ENCODE measurements at places on chromosomes 3 and 15. TPM values are rescaled to one million over a fixed set of nuclear protein-coding genes. Genes with fewer than 3 reads are reported as not detected.

- DNase-seq, result no peak
- H3K27ac ChIP-seq, result no peak overlapping the region
- H3K36me3 ChIP-seq, result peaks cover 2% of the 10 kb centered on the region
- peaks cover 13% of the 10 kb centered on the region for H3K4me1 ChIP-seq
Observed at GRCh38 chr3:160392798-160393197, 6.2 kb downstream of the IFT80 start.

The POLQ gene
- 0.47 TPM for total RNA-seq

DNA sequence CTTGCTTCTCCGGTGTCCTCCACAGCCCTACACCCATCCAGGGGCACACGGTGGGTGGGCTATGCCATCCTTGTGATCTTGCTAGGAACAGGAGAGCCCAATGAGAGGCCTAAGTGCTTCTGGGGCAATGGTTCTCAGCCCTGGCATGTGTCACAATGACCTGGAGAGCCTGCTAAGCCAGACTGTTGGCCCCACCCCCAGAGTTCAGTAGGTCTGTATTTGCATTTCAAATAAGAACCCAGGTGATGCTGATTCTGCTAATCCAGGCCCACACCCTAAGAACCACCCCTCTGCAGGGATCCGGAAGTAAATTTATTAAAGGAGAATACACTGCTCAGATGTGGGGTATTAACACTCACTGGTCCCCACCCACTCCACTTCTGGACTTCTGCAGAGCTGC, 57.9 kb downstream of the RORA start:
- H3K27ac ChIP-seq, result no peak overlapping the region
- H3K4me1 ChIP-seq, result peaks cover 3% of the 10 kb centered on the region
- no peak for DNase-seq

DNA sequence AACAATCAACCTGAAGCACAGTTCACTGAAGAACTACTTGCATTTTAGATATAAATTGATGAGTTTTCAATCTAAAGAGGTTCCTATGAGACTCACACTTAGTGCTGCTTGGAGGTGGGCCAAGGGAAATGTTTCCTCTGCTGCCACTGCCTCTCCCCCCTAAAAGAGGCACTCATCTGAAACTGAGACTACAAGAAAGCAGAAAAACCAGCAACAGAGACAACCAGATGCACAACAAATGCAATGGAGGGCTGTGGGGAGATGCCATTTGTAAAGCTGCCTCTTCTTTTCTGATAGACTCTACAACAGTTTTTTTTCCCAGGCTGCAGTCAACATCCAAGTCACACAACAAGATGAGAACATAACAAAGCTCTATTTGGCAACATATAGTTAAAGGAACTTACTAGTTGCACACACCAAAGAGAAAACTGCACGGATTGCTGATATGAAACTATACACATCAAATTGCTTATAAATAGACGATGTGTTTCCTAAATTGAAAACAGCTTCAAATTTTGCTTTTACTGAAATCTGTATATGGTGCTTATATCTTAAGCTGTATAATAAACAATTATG, 11.0 kb downstream of the TSPAN3 start:
- H3K4me3 ChIP-seq, result no peak overlapping the region
- DNase-seq, result no peak
- no peaks in the 10 kb centered on the region for H3K4me1 ChIP-seq
- H3K36me3 ChIP-seq, result no peaks in the 10 kb centered on the region

The RARB gene
- total RNA-seq, result not detected

The UROC1 gene
- total RNA-seq, result not detected

The PLCB2 gene
- total RNA-seq, result 250 TPM

GRCh38 chr3:141851411-141851810, 25.0 kb upstream of the ATP1B3 start:
- no peak overlapping the region for H3K27ac ChIP-seq
- H3K4me3 ChIP-seq, result no peak overlapping the region
- DNase-seq, result no peak
- H3K27me3 ChIP-seq, result no peaks in the 10 kb centered on the region
- no peaks in the 10 kb centered on the region for H3K36me3 ChIP-seq

- no peaks in the 10 kb centered on the region for H3K27me3 ChIP-seq
- H3K27ac ChIP-seq, result no peak overlapping the region
- peaks cover 16% of the 10 kb centered on the region for H3K4me1 ChIP-seq
Observed at GRCh38 chr3:187773233-187774184, 28.2 kb upstream of the BCL6 start.

DNA sequence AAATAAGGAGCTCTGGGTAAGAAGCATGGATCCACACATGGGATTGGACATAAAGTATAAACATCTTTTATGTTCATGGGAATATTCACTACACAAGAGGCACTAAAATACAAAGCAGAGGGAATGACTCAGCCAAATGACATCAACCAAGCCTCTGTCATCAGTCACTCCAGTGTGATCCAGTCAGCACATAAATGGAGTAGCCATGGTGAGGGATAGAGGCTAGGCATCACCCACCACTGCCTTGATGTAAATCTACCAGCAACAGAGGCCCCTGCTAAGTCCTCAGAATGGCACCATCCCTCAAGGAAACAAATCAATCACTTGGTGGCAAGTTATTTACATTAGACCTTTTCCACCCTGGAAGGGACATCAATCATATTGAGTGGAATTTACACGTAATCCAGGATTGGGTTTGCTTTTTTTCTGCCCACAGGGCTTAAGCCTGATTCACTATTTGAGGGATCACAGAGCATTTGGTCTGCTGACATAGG, 27.2 kb downstream of the VEPH1 start:
- no peak overlapping the region for H3K27ac ChIP-seq
- no peak for DNase-seq
- H3K4me3 ChIP-seq, result no peak overlapping the region
- no peaks in the 10 kb centered on the region for H3K36me3 ChIP-seq
- H3K4me1 ChIP-seq, result no peaks in the 10 kb centered on the region

- DNase-seq, result no peak
- no peaks in the 10 kb centered on the region for H3K4me1 ChIP-seq
- no peaks in the 10 kb centered on the region for H3K27me3 ChIP-seq
- H3K27ac ChIP-seq, result no peak overlapping the region
- no peaks in the 10 kb centered on the region for H3K36me3 ChIP-seq
- H3K4me3 ChIP-seq, result no peak overlapping the region
Observed at GRCh38 chr3:153547970-153548369, 385.9 kb downstream of the RAP2B start.

The DPPA2 gene
- total RNA-seq, result not detected

DNA sequence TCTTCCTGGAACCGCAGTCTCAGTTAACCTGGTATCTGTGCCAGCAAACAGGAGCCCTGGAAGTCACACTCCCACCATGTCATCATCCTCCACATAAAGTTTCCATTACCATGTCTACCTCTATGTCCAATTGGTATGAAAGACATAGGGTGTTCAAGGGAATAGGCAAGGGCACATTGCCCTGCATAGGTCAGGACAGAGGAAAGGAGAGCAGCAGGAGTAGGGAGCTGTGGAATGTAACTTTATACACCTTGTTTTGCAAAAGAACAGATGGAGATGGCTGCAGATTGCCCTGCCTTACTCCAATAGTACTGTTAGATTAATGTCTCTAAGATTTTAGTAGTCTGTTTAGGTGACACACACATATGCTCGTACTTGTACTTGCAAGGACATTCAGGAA, 1056.4 kb downstream of the NTRK3 start:
- H3K4me3 ChIP-seq, result no peak overlapping the region
- no peaks in the 10 kb centered on the region for H3K27me3 ChIP-seq
- DNase-seq, result no peak
- H3K36me3 ChIP-seq, result no peaks in the 10 kb centered on the region

The RTP1 gene
- not detected for total RNA-seq

GRCh38 chr3:148178503-148178902, 519.2 kb upstream of the AGTR1 start:
- H3K27ac ChIP-seq, result no peak overlapping the region
- no peaks in the 10 kb centered on the region for H3K4me1 ChIP-seq
- no peaks in the 10 kb centered on the region for H3K27me3 ChIP-seq
- no peak overlapping the region for H3K4me3 ChIP-seq

The PYGO1 gene
- not detected for total RNA-seq

GRCh38 chr15:27628486-27628885, 470.6 kb downstream of the OCA2 start:
- no peaks in the 10 kb centered on the region for H3K4me1 ChIP-seq
- H3K36me3 ChIP-seq, result no peaks in the 10 kb centered on the region
- no peak overlapping the region for H3K27ac ChIP-seq
- H3K27me3 ChIP-seq, result no peaks in the 10 kb centered on the region
- DNase-seq, result no peak

DNA sequence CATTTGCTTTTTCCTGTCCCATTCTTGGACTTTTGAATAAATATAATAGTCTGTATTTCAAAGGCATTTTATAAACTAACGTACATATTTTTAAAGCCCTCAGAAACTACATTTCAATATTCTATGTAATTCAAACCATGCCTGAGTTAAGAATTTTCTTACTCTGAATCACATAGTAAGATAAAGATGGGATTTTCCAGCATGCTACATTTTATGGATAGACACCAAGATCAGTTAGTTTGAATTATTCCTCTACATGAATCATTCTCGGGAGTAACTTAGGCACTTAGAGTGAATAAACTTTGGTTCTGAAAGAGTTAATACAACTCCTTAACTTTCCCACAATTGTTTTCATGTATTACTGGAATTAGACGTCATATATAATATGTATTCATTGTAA, 713.3 kb upstream of the CBLB start:
- no peak overlapping the region for H3K27ac ChIP-seq
- H3K27me3 ChIP-seq, result no peaks in the 10 kb centered on the region
- DNase-seq, result no peak
- H3K4me3 ChIP-seq, result no peak overlapping the region
- no peaks in the 10 kb centered on the region for H3K36me3 ChIP-seq
- no peaks in the 10 kb centered on the region for H3K4me1 ChIP-seq

The MYRIP gene
- total RNA-seq, result not detected

- peaks cover 14% of the 10 kb centered on the region for H3K4me1 ChIP-seq
- H3K36me3 ChIP-seq, result no peaks in the 10 kb centered on the region
- no peak for DNase-seq
- H3K4me3 ChIP-seq, result no peak within 1 kb of the TSS
Observed at GRCh38 chr3:195583831-195584542, at the start of gene APOD. Gene APOD (minus strand): TSS chr3:195583940. CDS start chr3:195579461, 4,479 bp downstream.

DNA sequence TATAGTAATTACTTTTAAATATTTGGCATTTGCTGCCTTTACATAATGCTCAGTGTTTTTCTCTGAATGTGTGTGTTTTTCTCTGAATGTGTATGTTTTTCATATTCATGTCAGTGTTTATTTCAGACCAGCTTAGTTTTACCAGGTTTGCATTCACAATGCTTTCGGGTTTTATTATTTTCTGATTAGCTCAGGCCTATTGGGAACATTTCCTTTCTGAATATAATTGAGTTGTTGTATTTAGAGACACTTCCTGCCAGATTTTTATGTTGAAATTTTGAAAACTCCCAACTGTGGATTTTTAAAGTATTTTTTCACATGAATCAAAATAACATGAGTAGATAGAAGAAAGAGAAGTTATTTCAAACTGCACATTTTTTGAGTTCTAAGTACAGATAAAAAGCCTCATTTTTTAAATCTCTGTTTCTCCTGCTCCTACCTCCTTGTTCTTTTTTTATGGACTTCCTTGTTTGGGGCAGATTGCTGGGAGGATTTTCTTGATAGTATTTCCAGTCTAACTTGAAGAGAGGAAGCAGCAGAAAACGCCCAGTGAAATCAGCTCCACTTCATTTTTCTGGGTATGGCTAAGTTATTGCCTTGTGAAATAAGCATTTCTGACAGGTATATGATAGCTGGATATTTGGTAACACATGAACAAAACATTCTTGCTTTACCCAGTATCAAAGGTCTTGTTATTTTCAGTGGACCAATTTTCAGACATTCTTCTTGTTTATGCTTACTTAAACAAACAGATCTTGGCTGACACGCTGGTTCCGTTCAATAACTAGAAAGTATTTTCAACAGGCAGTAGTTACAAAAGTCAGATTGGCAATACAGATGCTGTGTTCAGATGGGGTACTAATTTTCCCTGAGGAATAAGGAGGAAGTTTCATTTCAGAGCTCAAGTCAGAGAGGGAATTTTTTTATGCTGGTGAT, 70.7 kb downstream of the RIOX2 start:
- no peaks in the 10 kb centered on the region for H3K4me1 ChIP-seq
- no peaks in the 10 kb centered on the region for H3K27me3 ChIP-seq
- H3K36me3 ChIP-seq, result no peaks in the 10 kb centered on the region

- no peak overlapping the region for H3K27ac ChIP-seq
- no peak overlapping the region for H3K4me3 ChIP-seq
- DNase-seq, result no peak
- no peaks in the 10 kb centered on the region for H3K27me3 ChIP-seq
- H3K4me1 ChIP-seq, result no peaks in the 10 kb centered on the region
- no peaks in the 10 kb centered on the region for H3K36me3 ChIP-seq
Observed at GRCh38 chr3:52521881-52522650, 11.6 kb downstream of the NT5DC2 start.

DNA sequence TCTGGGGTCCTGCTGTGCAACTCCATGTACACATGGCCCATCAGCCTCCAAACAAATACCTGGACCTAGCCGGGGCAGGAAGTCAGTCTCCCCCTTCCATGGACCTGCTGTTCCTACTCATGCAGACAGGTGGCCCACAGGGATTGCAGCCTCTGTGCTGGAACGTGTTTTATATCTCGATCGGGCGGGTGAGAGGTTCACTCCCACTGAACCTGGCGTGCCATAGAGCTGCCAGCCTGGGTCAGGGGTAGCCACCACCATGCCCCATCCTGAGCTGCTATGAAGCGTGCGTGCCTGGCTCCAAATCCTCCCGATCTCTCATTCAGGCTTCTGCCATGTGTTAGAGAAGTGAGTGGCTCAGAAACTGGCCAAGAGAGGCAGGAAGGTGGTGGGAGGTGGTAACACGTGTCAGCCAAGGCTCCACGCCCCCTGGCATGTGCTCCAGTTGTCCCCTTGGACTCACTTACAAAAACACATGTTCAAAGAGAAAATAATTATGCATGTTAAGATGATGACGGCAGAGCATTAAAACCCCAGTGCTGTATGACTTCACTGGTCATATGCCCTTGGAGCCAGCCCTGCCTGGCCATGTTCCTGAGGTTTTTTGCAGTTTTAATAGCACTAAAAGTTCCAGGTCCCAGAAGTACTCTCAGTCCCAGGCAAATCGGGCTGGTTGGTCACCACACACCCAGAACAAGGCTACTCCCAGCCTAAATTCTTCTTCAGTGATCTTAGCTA, 30.6 kb downstream of the CTSH start:
- H3K4me1 ChIP-seq, result no peaks in the 10 kb centered on the region
- H3K4me3 ChIP-seq, result no peak overlapping the region
- H3K36me3 ChIP-seq, result peaks cover 5% of the 10 kb centered on the region
- no peak for DNase-seq

DNA sequence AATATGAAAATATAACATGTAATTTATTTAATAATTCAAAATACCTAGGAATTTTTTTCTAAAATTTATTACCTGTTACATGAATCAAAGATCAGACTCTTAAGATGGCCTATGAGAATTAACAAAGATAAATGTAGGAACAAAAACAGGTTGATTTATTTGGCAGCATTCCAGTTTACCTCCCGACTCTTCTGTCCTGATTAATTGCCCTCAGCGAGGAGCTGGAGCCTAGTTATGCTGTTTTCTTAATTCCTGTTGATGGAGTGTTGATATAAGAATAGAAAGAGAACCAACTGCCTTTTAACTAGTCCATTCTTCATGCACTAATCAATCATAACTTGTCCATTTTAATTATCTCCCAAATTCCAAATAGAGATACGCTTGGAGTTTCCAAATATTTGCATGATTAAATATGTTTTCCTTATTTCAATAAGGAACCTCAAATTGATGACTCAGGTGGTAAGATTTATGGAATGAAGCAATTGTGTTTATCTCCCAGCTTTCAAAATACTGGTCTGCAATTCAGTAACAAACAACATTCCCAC, 10.6 kb upstream of the CPB1 start:
- H3K4me3 ChIP-seq, result no peak overlapping the region
- H3K27me3 ChIP-seq, result no peaks in the 10 kb centered on the region
- no peak overlapping the region for H3K27ac ChIP-seq
- no peak for DNase-seq
